Left ventricle myocardium inferior (tissue), 1 donor: ENCODE measurements at places on chromosomes 13 and 19. TPM values are rescaled to one million over a fixed set of nuclear protein-coding genes. Genes with fewer than 3 reads are reported as not detected.
A peak's percentile ranks its signal among the peaks of the same experiment; 100 is the strongest.

- no peak overlapping the region for H3K4me3 ChIP-seq
- H3K27ac ChIP-seq: no peak overlapping the region
- H3K4me1 ChIP-seq: no peaks in the 10 kb centered on the region
- H3K36me3 ChIP-seq: no peaks in the 10 kb centered on the region
- no peak for DNase-seq
These were observed 5.4 kb downstream of the NLRP12 start for GRCh38 chr19:53818756-53819155.

- peak overlapping the region; percentile 98 for H3K27ac ChIP-seq
- DNase-seq: no peak
- H3K36me3 ChIP-seq: peaks cover 10% of the 10 kb centered on the region
- H3K27me3 ChIP-seq: no peaks in the 10 kb centered on the region
- peaks cover 29% of the 10 kb centered on the region for H3K4me1 ChIP-seq
These were observed 579 bp downstream of the ZNF566 start for GRCh38 chr19:36488846-36489117.

DNA sequence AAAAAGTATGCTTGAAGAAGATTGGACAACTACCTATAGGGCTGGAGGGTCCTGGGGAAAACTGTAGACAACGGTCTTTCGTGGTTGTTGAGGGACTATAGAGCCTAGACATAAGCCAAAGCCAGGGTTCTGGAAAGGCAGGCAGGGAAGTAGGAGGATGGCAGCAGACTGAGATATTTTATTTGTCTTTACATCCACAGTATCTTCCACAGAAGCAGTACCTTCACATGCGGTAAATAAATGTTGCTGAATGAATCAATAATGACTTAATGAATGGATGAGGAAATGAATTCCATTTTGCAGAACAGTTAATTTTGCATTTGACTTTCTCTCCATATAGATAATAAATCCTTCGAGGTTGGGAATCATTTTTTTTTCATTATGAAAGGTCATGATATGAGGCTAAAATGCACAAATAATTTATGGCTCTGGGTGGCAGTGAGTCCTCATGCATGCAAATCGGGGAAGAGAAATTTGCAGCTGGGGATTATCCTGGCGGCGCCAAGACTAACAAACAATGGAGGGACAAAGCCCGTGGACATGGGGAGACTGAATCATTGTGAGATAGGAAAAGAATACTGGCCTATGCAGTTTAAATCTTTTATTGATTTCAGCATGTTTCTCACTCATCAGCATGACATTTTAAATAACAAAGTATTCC lies 102.0 kb downstream of the ERCC5 start:
- H3K4me1 ChIP-seq: no peaks in the 10 kb centered on the region
- H3K27ac ChIP-seq: no peak overlapping the region
- no peak for DNase-seq
- H3K27me3 ChIP-seq: no peaks in the 10 kb centered on the region

Gene LILRA5
- 0.66 TPM for total RNA-seq

- H3K36me3 ChIP-seq: no peaks in the 10 kb centered on the region
- no peak for DNase-seq
- no peaks in the 10 kb centered on the region for H3K4me1 ChIP-seq
- no peak overlapping the region for H3K27ac ChIP-seq
- peaks cover 12% of the 10 kb centered on the region for H3K27me3 ChIP-seq
These were observed 8.8 kb downstream of the PRR22 start for GRCh38 chr19:5775668-5776309.

DNA sequence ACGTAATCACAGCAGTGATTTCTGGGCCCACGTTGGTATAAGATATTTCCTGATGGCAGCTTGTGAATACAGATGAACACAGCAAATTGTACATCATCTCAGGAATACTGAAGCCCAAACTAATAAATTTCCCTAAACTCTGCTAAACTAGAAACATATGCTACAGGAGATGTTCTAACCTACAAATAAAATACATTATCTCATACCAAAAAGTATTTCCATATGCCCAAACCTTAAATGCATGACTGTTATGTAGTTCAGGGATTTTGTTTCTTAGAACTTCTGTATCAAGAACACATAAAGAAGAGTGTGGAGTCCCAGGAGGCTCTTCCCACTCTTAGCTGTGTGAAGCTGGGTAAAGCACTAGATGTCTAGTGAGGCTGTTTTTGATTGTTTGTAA lies 138.4 kb downstream of the RFC3 start:
- no peaks in the 10 kb centered on the region for H3K36me3 ChIP-seq
- no peak overlapping the region for H3K27ac ChIP-seq
- DNase-seq: no peak

Gene PSG3
- total RNA-seq: not detected

- H3K4me3 ChIP-seq: no peak overlapping the region
- H3K36me3 ChIP-seq: no peaks in the 10 kb centered on the region
- H3K27me3 ChIP-seq: no peaks in the 10 kb centered on the region
- peaks cover 55% of the 10 kb centered on the region for H3K4me1 ChIP-seq
- no peak overlapping the region for H3K27ac ChIP-seq
These were observed 99.6 kb upstream of the MBNL2 start for GRCh38 chr13:97122381-97122996.

Gene LILRA1
- total RNA-seq: 0.22 TPM

- H3K4me3 ChIP-seq: peak overlapping the region; percentile 88
- H3K4me1 ChIP-seq: peaks cover 70% of the 10 kb centered on the region
- peaks cover 38% of the 10 kb centered on the region for H3K36me3 ChIP-seq
- H3K27ac ChIP-seq: peak overlapping the region; percentile 93
- no peaks in the 10 kb centered on the region for H3K27me3 ChIP-seq
- DNase-seq: no peak
These were observed 488 bp upstream of the EEF2 start for GRCh38 chr19:3985643-3986259.

DNA sequence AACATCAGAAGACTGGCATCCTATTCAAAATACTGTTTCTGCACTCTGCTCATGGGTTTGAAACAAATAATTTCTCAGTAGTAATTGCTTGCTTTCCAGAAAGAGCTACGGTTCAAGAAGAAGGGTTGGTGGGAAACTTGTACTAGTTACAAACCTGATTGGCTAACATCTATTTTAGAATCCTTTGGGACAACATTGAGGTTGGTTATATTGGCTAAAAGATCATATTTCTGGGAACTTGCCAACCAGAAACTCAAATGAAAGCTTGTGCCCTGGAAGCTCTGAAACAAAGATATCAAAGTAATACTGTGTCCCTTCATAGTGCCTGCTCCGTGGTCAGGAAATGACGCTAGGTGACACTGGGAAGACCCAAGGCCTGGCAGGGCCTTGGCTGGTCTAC lies 141.7 kb downstream of the LACC1 start:
- H3K27me3 ChIP-seq: no peaks in the 10 kb centered on the region
- H3K4me3 ChIP-seq: no peak overlapping the region
- DNase-seq: no peak
- peaks cover 43% of the 10 kb centered on the region for H3K4me1 ChIP-seq

Gene GRIN2D
- total RNA-seq: 0.30 TPM

Gene SCN1B
- total RNA-seq: 52.8 TPM

- H3K27ac ChIP-seq: no peak overlapping the region
- H3K27me3 ChIP-seq: no peaks in the 10 kb centered on the region
- peaks cover 25% of the 10 kb centered on the region for H3K4me1 ChIP-seq
- H3K4me3 ChIP-seq: no peak overlapping the region
- no peak for DNase-seq
- no peaks in the 10 kb centered on the region for H3K36me3 ChIP-seq
These were observed 24.9 kb upstream of the DPP9 start for GRCh38 chr19:4748589-4748988.

Gene TEX26
- total RNA-seq: not detected

DNA sequence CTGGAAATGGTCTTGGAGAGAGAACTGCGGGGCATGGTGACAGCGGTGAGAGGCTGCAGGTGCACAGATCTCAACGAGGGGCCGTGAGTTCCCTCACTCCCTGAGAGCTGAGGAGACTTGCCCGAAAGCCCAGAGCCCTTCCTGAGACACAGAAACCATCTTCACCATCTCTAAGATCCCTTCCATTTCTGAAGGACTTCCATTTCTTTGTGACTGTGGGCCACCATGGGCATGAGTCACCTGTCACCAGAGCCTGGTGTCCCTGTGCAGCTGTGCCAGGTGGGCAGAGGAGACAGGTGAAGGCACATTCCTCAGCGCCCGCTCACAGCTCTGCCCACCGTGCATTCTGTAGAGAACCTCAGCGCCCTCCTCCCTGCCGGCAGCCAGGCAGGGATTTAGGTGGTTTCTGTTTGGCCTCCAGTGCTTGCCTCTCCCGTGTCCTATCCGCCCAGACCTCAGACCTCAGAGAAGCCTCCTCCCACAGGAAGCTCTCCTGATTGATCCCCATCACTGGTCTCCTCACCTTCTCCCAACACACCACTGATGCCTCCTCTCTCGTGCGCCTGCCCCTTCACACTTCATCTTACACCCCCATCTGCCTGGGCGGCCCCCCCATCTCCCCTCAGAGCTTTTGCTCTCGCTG lies 24.2 kb downstream of the SH3GL1 start:
- H3K27me3 ChIP-seq: no peaks in the 10 kb centered on the region
- peaks cover 4% of the 10 kb centered on the region for H3K36me3 ChIP-seq
- H3K27ac ChIP-seq: peak overlapping the region; percentile 94
- DNase-seq: no peak
- H3K4me1 ChIP-seq: peaks cover 91% of the 10 kb centered on the region
- no peak overlapping the region for H3K4me3 ChIP-seq

DNA sequence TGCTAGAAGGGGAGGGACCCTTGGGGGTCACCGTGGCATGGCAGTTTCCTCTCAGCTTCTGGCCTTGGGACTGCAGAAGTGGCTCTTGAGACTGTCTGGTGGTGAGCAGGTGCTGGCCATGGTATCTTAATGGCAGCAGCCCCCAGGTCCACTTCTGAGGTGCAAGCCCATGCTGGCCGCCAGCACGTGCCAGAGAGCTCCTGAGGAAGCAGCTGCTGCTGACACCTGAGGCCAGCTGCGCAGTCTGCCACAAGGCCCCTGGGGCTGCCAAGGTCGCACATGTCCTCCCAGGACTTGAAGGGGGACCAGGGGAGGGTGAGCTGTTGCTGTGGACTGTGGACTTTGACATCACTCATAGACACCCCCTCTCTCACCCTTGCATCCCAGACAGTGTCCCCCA lies 48.0 kb downstream of the NFIX start:
- DNase-seq: no peak
- H3K27ac ChIP-seq: peak overlapping the region; percentile 57
- no peak overlapping the region for H3K4me3 ChIP-seq
- H3K4me1 ChIP-seq: peaks cover 100% of the 10 kb centered on the region
- H3K36me3 ChIP-seq: no peaks in the 10 kb centered on the region
- no peaks in the 10 kb centered on the region for H3K27me3 ChIP-seq

DNA sequence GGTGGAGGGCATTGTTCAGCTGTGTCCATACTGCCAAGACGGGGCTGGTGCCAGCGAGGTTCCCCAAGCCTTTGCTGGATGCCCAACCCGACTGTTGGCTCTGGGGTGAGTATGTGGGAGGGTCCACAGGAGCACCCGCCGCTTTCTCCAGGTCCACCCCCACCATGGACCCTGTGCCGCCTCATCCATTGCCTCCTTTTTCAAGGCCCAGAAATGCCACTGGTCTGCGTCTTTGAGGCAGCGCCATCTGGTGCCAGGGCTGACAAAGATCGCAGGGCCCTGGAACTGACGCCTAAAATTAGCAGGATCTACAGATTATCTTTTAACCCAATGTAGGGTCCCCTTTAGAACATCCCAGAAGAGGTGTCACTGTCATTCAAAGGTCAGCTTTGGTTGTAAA lies 34.6 kb downstream of the NFIX start:
- H3K4me1 ChIP-seq: peaks cover 98% of the 10 kb centered on the region
- no peak for DNase-seq
- peak overlapping the region; percentile 94 for H3K27ac ChIP-seq
- no peaks in the 10 kb centered on the region for H3K27me3 ChIP-seq
- H3K36me3 ChIP-seq: peaks cover 10% of the 10 kb centered on the region

GRCh38 chr19:14505488-14506239 lies 9.7 kb upstream of the GIPC1 start:
- no peak overlapping the region for H3K27ac ChIP-seq
- H3K27me3 ChIP-seq: no peaks in the 10 kb centered on the region
- no peaks in the 10 kb centered on the region for H3K36me3 ChIP-seq
- peaks cover 11% of the 10 kb centered on the region for H3K4me1 ChIP-seq
- DNase-seq: no peak
- no peak overlapping the region for H3K4me3 ChIP-seq

DNA sequence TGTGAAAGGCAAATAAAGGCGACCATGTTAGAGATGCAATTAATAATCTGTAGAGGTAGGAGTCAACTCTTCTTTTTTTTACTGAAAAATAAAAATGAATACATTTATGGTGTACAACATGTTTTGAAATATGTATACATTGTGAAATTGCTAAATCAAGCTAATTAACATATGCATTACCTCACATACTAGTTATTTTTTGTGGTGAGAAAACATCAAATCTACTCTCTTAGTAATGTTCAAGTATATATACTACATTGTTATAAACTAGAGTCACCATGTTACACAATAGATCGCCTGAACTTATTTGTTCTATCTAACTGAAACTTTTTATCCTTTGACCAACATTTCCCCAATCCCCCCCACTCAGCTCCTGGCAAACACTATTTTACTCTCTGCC lies 143.2 kb downstream of the POU4F1 start:
- no peak overlapping the region for H3K27ac ChIP-seq
- H3K4me3 ChIP-seq: no peak overlapping the region

Gene LRRC8E
- total RNA-seq: 0.44 TPM

DNA sequence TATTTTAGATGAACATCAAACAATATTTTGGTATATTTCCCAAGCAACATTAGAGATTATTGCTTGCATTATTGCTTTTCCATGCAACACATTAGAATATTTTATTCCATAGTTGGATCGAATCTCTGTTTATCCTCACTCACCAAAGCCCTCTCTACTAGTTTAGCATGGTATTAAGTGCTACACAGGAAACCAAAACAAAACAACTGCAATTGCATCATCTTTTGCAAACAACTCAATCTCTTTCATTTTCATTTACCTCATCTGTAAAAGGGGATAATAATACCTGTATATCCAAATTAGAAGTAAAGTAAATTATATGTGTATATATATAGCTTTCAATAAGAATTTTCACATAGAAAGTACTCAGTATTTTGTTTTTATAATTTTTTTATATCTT lies 147.8 kb upstream of the PCDH9 start:
- H3K27ac ChIP-seq: no peak overlapping the region
- no peaks in the 10 kb centered on the region for H3K4me1 ChIP-seq
- no peaks in the 10 kb centered on the region for H3K27me3 ChIP-seq
- no peak overlapping the region for H3K4me3 ChIP-seq

Gene KL
- 1.2 TPM for total RNA-seq

Gene PSG11
- not detected for total RNA-seq

DNA sequence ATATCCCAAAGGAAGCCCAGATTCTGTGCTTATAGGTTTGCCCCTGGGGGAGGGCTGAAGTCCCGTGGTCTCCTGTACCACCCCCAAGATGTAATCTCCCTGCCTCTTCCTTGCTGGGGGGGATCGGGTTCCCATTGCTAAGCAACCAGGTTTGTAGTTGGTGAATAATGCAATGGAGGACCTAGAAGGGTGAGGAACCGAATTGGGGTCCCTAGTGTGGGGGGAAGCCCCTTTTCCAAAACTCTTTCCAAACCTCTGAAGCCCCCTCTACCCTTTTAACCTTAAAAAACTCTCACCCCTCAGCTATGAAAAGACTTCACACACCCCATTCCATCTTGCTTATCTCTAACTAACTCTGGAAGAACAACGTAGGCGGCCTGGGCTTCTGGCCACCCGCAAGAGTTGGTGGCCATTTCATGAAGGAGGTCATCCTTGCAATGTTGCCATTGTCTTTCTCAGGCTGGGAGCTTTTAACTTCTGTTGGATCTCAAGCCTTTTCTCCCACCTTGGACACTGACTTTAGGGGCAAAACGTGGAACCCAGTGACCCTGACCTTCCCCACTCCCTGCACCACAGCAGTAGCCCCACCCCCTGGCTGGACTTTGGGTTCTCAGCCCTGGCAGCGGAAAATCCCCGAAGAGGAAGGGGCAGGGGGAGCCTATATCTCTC lies 661 bp downstream of the PALM3 start:
- no peak overlapping the region for H3K27ac ChIP-seq
- H3K27me3 ChIP-seq: peaks cover 68% of the 10 kb centered on the region
- H3K36me3 ChIP-seq: no peaks in the 10 kb centered on the region
- no peak overlapping the region for H3K4me3 ChIP-seq

Gene FXYD7
- not detected for total RNA-seq
